ENCODE measurements at places on chromosomes 5 and 9. TPM values are rescaled to one million over a fixed set of nuclear protein-coding genes. Genes with fewer than 3 reads are reported as not detected.
A peak's percentile ranks its signal among the peaks of the same experiment; 100 is the strongest.

Gene S100Z
- 0.45 TPM for total RNA-seq

- peak; percentile 12 for DNase-seq
Measured at GRCh38 chr5:68033961-68034571, 181.5 kb upstream of the PIK3R1 start.

- no peak for DNase-seq
Measured at GRCh38 chr9:88692827-88693226, 157.8 kb downstream of the NXNL2 start.

Gene PCDHGA5
- total RNA-seq: 14.3 TPM

Gene MYMK
- not detected for total RNA-seq

DNA sequence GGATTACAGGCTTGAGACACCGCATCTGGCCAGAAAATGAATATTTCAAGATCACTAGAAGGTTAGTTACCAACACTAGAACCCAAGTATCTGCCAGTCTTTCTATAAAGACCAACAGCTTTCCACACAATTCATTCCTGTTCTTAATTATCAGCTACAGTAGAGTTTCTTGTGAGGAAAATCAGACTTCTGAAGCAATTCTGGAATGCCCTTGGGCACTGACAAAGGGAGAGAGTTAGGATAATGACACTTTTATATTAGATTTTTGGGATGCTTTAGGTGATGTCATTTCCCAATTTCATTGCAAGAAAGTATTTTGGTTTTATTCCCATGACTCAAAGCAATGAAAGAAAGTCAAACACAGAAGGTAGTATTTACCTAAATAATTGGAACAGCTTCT is 497.0 kb upstream of the TUSC1 start:
- no peak for DNase-seq

Gene COL23A1
- total RNA-seq: 4.5 TPM

Gene PTGDS
- total RNA-seq: 67.5 TPM

GRCh38 chr5:107430071-107430625 is 240.6 kb downstream of the EFNA5 start:
- DNase-seq: no peak

DNA sequence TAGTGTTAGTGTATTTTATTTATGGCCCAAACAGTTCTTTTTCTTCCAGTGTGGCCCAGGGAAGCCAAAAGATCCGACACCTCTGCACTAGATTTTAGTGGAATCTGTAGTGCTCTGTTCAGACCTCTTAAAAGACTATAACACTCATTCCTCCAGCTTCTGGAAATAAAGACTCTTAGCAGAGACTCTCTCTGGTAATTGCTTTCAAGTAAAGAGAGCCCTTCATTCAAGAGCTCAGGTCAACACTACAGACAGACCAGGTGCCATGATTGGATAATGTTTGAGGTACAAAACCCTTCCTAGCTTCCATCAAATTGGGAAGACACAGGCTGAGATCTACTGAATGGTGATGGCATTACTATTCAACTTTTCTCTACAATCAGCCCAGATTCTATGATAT is 255.8 kb downstream of the PRDM9 start:
- DNase-seq: no peak

DNA sequence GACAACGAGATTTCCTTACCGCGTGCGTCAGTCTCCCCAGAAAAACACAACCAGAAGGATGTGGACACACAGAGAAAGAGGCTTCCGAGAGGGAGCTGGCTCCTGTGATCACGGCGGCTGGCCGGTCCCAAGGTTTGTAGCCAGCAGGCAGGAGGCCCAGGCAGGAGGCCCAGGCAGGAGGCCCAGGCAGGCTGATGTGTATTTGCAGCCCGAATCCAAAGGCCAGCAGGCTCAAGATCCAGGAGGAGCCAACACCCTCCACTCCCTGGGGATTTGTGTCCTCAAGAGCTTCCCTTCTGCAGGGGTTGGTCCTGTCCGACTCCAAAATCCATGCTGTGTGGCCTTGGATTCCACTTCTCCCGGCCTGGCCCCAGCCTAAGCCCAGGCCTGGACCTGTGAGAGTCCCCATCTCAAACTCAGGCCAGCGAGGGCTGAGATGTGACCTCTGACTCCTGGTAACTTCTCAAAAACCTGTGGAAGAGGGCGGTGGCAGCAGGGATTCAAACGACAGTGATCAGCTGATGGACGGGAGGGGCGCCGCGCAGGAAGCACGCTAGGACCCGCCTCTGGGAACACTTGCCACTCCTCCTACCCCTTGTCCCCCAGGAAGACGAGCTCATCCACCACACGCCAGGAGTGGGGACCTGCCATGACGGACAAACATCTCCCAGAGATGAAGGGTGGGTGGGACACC is 75.0 kb upstream of the PPP1R26 start:
- no peak for DNase-seq

Measured in cerebellum (tissue), 4 donors.